ENCODE measurements at places on chromosomes 1 and 21. TPM values are rescaled to one million over a fixed set of nuclear protein-coding genes. Genes with fewer than 3 reads are reported as not detected.

DNA sequence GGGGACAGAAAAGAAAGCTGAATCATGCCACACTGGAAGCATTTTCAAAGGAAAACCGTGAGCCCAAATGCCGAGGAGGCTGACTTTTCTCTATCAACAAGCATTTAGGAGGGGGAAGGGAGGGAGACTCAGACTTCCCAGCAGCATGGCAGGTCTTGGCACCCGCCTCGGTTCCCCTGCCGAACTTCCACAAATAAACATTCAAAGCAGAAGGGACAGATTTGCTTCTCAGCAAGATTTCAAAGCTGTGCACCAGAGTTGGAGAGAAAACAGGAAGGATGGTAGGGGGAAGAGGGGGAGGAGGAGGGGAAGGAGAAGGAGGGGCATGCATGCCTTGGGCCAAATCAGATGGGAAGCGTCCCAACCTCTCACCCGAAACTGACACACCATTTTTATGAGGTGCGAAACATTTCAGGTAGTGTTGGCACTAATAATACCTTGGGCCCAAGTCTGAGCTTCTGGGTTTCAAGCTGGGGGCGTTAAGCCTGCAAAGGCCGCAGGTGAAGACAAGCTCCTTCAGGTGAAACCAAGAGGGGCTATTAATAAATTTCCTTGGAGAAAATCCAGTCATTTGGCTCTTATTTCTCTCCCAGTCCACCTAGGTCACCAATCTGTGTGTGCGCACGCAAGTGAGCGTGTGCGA is 26.4 kb downstream of the ABCA4 start:
- DNase-seq, result no peak

LRRC52 gene
- not detected for total RNA-seq

GRCh38 chr1:103367186-103367585 is 158.3 kb upstream of the RNPC3 start:
- no peak for DNase-seq

SMCP gene
- not detected for total RNA-seq

GRCh38 chr1:209585672-209586071 is 2.2 kb downstream of the CAMK1G start:
- DNase-seq, result no peak
